Left ventricle myocardium superior (tissue), 1 donor: ENCODE measurements at places on chromosomes 12 and 14.

GRCh38 chr14:97120611-97121031 is 323.4 kb downstream of the VRK1 start:
- DNase-seq = no peak

DNA sequence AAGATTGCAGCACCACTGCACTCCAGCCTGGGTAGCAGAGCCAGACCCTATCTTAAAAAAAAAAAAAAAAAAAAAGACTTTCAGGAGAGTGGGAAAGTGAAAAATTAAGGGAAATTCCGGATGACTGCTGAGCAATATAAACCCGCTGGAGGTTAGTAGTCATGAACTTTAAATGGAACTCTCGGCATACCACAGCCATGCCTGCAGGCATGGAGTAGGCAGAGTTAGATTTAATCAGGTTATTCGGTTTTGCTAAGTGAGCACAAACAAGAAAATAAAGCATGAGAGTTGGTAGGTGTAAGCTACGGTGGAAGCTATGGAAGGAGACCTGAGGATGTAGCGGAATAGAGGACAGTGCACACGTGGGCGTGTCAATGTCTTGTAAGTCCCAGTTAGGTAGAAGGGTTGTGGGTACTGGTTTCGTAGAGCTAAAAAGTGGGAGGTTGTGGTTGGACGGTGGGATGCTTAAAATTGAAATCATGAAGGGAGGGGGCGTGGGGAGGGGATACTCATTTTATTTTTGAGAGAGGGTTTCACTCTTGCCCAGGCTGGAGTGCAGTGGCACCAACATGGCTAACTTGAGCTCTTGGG is 11.8 kb upstream of the TUBA1C start:
- no peak for DNase-seq

- no peak for DNase-seq
Observed at GRCh38 chr14:50615056-50615455, 53.0 kb downstream of the SAV1 start.

DNA sequence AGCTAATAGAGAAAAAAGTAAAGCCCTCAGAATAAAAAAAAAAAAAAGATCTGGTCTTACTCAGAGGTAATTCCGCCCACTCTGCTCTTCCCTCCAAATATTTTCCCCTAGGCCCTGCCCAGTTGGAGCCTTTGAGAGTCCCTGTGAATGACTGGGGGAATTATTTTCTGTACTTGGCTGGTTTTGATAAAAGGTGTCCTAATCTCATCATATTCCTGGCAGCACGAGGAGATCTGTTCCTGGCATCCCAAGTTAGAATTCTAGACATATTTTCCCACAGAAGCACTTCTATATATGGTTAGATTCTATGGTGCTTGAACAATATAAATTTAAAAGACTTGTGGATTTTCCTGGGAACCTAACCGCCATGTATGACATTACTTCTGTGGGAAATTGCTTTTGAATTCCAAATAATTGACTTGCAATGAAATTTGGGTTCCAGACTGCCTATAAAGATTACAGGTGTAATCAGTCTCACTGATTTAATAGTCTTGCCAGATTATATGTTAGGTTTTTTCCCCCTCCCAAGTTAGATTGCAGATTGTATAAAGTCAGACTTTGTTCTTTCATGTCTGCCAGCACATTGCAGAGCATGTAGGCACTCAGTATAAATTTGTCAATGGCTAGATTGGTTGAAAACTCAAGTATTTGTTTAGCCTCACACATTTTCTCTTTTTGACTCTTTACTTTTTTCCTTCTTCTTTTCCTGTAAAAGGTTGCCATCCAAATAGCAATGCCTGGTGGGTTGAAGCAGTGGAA is 12.3 kb downstream of the GPX2 start:
- DNase-seq = no peak

DNA sequence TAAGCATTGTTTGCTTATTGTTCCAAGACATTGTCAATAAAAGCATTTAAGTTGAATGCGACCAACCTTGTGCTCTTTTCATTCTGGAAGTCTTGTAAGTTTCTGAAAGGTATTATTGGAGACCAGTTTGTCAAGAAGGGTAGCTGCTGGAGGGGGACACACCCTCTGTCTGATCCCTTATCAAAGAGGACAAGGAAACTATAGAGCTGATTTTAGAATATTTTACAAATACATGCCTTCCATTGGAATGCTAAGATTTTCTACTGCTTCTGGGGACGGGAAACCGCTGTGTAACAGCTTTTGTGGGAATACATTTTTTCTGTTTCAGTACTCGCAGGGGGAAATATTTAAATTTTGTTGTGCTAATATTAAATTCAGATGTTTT is 3.5 kb downstream of the FOS start:
- DNase-seq = no peak

DNA sequence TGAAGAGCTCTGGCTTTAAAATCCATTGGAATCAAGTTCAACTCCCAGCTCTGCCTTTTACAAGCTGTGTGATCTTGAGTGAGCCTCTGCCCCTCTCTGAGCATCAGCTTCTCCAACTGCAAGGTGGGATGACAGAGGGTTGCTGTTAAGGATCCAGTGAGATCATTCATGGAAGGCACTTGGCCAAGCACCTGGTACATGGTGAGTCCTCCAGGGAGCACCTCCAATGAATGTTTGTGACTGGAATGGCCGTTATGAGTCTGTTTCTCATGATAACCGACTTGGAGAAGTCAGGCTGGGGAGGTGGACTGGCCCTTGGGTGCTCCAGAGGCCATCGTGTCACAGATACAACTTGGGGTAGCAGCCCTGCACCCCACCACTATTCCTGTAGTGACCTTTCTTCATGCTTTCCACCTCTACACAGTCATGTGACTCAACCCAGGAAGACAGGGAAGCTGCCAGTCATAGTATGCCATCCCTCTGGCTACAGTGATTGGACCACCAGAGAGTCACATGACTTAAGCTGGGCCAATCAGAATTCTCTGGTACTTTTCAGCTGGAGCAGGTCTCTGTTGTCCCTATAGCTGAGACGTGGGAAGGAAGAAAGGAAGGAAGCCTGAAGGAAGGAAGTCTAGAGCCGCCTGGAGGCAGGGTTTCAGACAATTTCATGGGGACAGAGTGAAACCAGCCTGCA is 146.5 kb upstream of the MYL2 start:
- DNase-seq = no peak

DNA sequence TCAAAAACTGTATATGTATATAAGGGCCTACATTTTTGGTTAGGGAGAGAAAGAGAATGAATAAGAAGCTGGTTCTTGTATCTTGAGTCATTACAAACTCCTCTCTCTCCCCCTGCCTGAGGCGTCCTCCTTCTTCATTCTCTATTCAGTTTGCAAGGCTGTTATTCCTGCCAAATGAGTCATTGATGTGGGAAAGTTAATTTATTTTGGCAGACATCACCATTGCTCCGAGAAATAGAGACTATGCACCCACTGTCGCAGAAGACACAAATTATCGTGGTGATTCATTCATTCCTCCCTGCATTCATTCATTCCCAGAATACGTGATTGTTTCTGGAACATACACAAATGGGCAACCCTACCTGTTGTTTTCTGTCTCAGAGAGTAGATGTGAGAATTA is 112.5 kb upstream of the MED13L start:
- no peak for DNase-seq

- no peak for DNase-seq
Observed at GRCh38 chr14:61332658-61333029, 11.3 kb downstream of the PRKCH start.

DNA sequence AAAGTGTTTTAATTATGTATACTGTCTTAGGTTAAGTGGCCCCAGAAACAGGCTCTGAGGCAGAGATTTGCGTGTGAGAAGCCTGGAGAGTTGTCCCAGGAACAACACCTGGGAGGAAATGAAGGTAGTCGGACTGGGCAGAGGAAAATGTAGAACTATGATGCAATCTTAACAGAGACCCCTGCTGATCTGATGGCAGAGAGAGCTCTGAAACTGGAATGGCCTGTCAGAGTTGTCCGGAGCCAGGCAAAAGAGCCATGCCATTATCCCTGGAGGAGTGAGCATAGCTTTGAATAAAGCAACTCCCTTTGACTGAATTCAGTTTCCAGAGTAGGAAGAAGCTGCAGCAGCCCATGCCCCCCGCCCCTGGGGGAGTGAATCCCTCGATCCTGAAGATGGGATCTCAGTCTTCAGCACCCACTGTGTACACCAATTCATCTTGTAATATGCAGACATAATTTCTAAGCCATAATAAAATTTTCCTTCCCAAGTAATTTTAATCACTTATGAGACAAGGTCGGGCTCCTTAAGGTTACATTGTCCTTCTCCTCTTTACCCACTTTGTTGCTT is 264.8 kb downstream of the PDZRN4 start:
- no peak for DNase-seq

DNA sequence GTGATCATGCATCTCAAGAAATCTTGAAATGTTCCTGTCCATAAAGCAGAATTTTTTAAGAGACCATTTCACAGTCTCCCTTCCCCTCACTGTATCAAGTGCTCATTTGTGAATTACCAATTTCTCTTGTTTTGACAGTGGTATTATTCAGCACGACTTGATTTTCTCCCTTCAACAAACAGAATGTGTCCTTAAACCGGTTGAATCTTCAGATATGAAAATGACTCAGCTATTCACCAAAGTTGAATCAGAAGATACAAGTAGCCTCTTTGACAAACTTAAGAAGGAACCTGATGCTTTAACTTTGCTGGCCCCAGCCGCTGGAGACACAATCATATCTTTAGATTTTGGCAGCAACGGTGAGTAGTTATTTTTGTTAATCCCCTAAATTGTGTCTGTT is 25.5 kb upstream of the SNAPC1 start:
- no peak for DNase-seq

DNA sequence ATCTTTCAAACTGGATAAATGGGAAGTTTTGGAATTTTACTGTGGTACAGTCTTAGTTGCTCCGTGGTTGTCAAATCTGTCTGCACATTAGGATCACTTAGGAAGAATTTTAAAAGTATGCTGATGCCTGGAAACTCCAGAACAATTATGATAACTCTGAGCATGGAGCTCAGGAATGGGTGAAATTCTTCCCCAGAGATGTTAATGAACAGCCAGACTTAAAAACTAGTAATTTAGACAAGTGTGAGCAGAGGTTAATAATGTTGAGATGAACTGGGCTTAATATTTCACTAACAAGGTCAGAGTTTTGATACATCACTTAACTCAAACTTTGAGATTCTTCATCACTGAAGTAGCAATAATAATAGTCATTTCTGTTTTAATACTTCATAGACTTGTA is 94.5 kb downstream of the NTS start:
- no peak for DNase-seq

DNA sequence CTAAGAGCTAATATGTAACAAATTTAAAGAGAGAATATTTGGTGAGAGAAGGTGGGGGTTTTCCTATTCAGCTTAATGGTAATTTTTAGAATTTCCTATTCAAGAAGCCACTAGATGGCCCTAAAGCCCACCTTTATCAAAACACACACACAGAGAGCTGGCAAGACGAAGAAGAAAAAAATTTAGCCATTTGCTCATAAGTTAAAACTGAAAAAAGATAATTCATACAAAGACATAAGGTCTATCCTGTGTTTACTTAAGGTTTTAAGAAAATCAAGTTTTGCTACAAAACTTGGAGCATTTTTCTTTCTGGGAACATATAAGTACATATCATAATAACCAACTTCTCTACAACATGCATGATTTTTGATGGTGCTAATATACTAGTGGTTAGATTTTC is 46.8 kb upstream of the PCED1B start:
- no peak for DNase-seq

DNA sequence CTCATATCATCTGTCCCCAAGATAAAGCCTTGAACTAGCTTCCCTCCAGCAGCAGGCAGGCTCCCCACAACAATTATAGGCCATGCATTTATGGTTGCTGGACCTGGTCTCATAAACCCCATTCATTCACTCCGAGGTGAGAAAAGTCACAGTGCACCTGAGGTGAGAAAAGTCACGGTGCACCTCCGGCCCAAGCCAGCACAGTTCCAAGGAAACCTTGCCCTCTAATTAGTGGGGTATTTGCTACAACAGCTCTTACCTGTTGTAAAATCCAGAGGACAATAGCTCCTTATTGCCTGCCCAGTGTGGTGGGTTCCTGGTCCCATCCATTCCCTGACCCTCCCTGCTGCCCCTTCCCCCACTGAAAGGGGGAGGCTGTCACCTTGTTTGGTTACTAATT is 65.6 kb downstream of the FBXL14 start:
- no peak for DNase-seq

GRCh38 chr14:68621400-68622365 is 171.2 kb downstream of the ZFP36L1 start:
- peak; percentile 69 for DNase-seq

DNA sequence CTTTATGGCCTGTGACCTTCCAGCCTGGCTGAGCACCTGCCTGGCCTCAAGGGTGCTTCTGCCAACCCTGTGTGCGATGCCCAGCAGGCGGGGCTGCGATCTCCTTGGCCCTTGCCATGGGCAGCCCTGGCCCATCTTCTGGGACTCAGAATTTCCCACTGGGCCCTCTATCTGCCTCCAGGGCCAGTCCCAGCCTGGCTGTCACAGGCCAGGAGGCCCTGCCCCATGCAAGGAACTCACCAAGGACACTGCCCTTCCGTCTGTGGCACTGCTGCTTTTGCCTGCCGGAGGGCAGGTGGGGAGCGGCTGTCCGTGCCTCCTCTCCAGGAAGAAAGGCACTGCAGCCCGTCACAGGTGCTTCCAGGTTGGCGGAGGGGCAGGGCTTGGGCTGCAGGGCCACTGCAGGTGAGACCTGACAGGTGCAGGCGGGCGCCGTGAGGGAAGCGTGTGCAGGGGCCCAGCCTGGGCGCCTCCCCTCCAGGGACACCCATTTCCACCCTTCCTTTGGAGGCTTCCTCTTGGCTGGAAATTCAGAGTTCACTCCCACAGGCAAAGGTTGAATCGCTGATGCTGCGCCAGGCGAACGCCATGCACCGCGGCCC is 177.8 kb downstream of the KIF26A start:
- no peak for DNase-seq

- DNase-seq = no peak
Observed at GRCh38 chr14:76490735-76491134, 114.8 kb downstream of the ESRRB start.

- DNase-seq = no peak
Observed at GRCh38 chr14:37399517-37399916, 195.5 kb downstream of the FOXA1 start.

- peak; percentile 32 for DNase-seq
Observed at GRCh38 chr14:89025561-89026236, 201.2 kb downstream of the TTC8 start.

DNA sequence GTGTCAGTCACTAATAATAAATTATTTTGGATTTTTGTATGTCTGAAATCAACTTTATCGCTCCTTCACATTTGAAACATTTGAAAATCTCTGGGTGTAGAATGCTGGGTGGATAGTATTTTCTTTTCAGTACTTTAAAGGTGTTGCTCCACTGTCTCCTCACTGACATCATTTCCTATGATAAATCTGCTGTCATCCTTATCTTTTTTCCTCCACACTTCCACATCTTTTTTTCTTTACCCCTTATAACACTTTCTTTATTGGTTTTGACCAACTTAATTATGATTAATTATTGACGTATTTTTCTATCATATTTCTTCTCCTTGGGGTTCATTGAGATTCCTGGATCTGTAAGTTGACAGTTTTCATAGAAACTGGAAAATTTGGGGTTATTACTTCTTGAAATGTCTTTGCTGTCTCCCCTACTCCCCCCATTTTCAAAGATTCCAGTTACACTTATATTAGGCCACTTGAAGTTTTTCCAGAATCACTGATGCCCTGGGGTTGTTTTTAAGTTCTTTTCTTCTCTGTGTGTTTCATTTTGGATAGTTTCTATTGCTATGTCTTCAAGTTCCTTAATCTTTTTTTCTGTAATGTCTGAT is 177.5 kb upstream of the DIO3 start:
- DNase-seq = no peak
